ENCODE measurements at places on chromosomes 12 and 14.

- peak; percentile 81 for DNase-seq
Measured at GRCh38 chr12:109763201-109763841, 49.7 kb downstream of the FAM222A start.

DNA sequence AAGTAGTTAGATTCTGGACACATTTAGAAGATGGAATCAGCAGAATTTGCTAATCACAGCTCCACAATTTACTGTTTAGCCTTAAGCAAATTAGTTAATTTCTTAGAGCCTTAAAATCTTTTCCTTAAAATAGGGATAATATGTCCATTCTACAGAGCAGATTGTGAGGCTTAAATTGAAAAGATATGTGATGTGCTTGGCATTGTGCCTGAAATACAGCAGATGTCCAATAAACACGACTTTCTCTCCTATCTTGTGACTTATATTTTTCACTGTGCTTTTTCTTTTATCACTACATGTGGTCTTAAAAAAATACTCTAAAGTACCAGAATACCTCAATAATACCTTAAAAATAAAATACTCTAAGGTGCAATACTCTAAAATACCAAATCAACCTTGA lies 30.6 kb downstream of the CCER1 start:
- DNase-seq = no peak

DNA sequence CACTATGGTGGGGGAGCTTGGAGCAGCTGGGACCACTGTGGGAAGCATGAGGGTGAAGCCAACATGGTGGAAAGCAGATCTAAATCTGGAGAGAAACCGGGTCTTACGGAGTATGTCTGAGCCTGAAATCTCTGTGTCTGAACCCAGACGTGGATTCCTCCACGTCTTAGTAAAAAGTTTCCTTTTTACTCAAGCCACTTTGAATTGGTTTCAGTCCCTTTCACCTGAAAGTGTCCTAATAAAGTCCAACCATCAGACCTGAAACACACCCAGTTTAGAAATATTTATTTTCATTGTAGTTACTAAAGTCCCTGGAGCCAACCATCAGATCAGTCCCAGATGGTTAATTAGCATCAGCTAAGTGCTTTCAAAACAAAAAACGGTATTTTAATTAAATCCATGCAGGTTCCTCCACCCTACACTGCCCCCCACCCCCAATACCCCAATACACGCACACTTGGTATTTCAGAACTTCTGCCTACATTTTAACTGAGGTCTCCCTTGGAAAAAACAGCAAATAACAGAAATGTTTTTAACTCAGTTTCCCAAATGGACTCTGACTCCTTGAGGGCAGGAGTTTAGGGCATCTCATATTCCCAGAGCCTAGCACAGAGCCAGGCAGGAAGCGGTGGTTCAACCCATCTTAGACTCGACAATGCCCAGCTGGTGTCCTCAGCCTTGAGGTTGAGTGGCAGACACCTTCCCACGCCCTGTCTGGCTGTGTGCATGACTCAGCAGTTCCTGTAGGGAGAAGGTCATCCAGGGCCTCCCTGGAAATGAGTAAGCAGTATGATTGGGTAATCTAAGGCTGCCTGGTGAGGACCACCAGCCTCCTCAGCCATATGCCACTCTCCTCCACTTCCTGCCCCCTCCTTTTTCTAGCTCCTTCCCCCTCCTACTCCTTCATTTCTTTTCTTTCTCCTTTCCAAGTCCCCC lies 175.8 kb downstream of the TTC8 start:
- peak; percentile 97 for DNase-seq

DNA sequence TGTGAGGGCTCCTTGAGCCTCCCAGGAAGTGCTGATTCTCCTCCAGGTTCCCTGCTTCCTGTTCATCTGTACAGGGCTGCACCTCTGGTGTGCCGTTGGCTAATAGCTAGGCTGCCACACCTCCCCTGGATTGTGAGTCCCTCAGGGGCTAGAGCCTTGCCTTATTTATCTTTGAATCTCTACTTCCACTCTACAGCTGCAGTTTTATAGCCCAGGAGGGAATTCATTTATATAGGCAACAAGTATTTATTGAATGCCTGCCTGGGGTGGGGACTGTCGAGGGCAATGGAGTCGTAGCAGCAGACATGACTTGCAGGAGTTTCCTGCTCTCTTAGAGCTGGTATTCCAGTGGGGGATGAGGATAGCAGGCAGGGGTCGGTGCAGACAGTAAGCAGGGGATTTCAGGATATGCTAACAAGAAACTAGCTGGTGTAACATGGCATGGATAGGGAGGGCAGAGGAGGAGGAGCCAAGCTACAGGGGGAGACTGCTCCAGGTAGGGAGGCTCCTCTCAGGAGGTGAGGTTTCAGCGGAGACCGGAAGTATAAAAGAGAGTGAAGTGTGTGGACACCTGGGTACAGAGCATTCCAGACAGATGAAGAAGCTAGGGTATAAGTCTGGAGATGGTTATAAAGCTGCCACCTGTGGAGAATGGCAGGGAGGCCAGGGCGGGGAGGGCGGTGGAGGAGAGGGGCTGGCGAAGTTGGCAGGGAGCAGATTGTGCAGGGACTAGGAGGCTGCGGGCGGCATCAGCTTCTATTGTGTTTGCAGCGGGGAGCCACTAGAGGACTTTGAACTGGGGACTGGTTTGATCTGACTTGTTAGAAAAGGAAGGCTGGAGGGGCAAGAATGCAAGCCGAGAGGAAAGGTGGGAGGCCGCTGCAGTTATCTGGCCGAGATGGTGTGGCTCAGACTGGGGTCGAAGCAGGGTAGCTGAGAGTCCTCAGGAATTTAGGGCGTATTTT lies 17.2 kb downstream of the USP30 start:
- no peak for DNase-seq

DNA sequence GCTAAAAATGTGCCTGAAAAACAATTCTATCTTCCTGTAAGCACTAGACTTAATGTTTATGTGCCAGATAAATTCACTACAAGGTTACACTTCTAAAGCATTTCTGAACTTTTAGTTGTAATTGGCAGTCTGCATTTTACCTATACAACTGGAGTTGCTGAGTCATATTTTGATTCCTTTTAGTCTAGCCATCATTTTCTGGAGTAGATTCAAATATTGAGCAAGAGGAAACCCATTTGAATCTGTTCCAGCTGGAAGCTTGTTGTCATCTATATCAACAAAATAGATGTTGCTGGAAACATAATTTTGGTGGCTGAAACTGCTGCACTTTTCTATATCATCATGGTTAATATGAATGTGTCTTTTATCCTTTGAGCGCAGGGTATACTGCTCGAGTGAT lies 122.2 kb upstream of the CCDC175 start:
- peak; percentile 84 for DNase-seq

DNA sequence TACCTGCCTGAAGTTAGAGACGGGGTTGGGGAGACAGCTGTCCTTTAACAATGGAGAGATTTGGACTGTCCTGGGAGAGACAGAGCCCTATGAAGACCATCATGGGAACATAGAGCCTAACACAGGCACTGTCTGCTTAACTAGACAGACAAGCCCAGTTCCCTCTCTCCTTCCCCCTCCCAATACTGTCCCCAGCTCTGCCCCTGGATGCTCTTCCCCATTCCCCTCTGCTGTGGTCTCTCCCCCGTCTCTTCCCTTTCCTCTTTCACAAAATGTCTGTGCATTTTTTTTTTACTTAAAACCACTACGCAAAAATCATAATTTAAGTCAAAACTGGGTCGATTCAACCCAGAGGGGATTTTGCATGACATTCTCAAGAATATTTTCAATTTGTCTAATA lies 232.9 kb downstream of the CHST11 start:
- DNase-seq = no peak

- no peak for DNase-seq
Measured at GRCh38 chr12:56993346-56993745, 13.0 kb downstream of the ZBTB39 start.

GRCh38 chr12:71664411-71665089 lies 449 bp downstream of the THAP2 start:
- peak; percentile 39 for DNase-seq

DNA sequence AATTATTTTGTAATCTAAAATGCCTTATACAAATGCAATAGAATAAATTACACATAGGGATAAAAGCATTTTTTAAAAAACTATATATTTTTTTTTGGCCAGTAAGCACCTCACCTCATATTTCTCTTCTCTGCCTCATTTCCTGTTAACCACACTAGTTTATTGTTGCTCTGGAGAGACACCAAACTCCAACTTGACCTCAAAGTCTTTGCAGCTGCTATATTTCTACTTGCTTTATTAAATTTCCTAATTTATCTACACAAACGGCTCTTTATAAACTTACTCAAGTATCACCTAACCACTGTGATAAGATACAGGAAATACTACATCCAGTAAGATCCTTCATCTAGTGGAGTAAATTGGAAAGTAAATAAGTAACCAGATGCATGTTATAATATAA lies 622.3 kb downstream of the C12orf50 start:
- no peak for DNase-seq

GRCh38 chr12:94872671-94872970 lies 130.9 kb downstream of the NDUFA12 start:
- no peak for DNase-seq

GRCh38 chr12:128823216-128823915 lies 392 bp downstream of the SLC15A4 start:
- peak; percentile 7 for DNase-seq

DNA sequence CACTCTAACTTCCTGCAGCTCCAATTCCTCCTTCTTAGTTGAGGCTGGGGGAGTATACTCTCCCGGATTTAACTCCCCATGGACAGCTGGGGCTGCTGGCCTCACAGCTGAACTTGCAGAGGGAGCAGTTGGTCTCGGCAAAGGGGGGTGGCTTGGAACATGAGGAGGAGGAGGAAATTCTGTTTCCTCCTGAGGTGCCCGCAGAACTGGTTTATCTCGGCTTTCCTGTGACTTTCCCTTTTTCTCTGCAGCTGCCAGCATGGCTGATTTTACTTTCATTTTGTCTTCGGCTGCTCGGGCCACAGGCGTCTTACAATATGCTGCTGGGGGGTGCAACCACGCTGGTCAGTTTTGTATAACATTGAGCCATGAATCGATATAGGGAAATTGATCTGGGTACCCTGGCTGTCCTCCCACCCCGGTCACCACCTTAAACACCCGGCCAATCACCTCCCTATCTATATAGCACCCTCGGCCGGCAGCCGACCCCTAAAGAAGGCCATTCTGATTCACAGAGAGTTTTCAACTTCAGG lies 1317.6 kb downstream of the TMEM121 start:
- peak; percentile 29 for DNase-seq
